ENCODE measurements at places on chromosomes 5 and 9.

DNA sequence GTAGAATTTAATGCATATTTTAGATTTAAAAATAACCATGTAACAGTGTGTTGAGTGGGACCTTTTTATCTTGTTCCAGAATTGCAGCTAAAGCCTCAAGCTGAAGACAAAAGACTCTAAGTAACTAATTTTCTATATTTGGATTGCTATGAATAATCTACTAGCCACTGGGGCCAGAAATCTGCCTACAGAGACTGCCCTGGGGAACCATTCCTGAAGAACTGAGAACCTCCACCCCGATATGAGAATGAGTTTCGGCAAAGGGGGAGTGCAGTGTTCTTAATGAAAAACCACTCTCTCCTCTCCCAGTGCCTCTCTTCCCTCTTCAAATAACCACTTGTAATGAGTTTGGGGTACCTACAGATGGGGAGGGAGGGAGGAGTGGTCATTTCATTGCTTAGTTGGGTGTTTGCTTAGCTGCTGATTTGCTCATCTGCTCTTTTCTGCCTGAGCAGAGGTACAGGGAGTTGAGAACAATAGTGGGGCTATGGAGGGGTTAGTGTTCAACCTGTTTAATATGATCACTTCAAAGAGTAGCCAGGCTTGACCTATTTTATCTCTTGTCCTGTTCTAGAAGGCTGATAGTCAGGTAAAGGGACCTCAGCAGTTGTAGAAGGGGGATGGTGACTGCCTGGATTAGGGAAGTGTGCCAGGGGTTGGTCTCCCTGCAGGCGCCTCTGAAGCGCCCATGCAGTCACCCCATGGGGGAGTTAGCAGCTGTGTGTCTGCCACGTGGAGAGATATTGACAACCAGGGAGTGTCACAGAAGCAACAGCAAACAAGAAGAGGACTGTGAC, 47.7 kb downstream of the ATG10 start:
- no peak for DNase-seq

GRCh38 chr9:4857163-4857810, 64.5 kb downstream of the RCL1 start:
- no peak for DNase-seq

DNA sequence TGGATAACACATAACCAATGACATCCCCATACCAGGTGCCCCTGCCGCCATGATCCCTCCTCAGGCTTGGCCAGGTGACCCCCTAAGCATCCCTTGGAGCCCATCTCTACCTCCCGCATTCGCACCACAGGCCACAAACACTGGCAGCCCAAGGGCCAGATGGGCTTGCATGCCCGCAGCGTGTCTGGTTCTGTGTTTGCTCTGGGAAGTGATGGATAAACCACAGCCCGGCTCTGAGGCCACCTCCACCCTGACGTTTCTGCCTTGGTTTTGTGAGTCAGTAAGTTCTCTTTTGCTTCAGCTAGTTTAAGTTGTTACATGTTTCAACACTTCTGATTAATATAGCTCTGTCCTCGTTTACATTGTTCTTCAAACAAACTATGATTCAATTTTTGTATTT, 172.4 kb upstream of the PHYKPL start:
- DNase-seq, result no peak

DNA sequence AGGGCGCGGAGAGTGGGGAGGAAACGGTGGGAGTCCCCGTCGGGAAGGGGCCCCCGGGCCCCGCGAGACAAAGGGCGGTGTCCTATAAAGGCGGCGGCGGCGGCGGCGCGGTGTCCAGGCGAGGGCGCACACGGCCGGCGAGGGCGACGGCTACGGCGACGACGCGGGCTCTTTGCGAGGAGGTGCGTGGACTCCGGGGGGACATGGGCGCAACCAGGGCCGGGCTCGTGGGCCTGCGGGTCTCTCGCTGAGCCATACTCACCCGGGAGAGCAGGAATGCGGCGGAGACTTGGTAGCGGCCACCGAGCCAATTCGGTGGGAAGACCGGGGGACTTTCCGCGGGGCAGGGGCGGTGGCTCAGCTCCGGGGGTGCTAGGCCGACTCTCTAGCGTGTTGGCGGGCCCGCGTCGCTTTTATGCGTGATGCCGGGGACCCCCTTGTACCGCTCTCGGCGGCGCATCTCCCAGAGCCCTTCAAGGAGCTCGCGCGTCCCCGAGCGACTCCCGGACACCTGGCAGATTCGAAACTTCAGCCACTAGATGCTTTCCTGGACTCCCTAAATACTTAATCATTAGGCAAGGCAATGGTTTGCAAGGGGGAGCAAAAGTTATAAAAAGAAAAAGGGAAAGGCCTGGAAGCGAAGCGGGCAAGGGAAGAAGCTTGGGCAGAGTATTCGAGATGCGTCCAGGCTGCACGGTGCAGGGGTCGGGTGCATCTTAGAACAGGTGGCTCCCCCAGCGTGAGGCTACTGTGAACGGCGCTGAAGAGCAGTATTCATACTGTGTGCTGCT, 5.9 kb upstream of the TAL2 start:
- no peak for DNase-seq

DNA sequence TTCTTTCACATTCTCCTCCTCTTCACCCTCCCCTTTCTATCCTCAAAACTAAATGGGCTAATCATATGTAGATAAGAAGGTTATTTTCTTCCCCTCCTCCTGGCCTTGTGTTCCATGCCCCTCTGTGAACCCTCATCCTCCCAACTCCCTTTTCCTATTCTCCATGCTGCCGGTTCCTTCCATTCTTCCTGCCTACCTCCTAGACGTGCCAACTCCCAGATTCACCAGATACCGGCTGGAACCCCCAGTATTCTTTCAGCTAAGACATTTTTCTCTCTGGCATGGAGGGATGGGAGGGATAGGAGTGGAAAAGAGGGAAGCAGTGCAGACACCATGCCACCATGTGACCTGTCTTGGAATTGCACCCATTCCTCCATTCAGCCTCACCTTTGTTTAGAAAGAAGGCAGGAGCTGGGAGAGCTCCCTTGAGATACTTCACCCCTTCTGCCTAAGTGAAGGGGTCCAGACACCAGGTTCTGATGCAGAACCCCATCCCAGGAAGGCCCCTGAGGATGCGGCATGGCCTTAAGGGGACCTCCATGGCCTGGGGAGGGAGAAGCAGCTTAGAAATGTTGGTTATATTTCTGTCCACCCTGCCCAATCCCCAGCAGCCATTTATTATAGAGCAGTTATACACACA, 4.8 kb downstream of the DNAJB5 start:
- DNase-seq, result no peak

GRCh38 chr5:102850503-102850902, 95.4 kb downstream of the PAM start:
- DNase-seq, result no peak

DNA sequence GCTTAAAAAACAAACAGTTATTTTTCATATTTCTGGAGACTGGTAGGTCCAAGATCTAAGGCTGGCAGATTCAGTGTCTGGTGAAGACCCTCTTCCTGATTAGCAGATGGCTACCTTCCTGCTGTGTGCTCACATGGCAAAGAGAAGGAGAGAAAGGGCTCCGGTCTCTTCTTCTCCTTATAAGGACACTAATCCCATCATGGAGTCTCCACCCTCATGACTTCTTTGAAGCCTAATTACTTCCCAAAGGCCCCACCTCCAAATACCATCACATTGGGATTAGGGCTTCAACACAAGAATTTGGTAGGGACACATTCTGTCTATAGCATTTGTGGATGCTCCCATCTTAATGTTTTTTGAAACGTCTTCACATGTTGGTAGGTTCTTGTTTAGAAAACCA, 391.1 kb downstream of the TMEM161B start:
- DNase-seq, result no peak

DNA sequence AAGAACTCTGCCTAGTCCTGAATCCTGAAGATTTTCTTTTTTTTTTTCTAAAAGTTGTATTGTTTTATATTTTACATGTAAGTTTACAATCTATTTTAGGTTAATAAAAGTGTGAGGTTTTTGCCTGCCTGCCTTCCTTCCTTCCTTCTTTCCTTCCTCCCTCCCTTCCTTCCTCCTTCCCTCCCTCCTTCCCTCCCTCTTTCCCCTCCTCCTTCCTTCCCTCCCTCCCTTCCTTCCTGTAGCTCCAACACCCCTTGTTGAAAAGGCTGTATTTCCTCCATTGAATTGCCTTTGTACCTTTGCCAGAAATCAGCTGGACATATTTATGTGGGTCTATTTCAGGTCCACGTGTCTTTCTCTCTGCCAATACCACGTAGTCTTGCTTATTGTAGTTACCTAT, 46.6 kb downstream of the CACNA1B start:
- DNase-seq, result no peak

DNA sequence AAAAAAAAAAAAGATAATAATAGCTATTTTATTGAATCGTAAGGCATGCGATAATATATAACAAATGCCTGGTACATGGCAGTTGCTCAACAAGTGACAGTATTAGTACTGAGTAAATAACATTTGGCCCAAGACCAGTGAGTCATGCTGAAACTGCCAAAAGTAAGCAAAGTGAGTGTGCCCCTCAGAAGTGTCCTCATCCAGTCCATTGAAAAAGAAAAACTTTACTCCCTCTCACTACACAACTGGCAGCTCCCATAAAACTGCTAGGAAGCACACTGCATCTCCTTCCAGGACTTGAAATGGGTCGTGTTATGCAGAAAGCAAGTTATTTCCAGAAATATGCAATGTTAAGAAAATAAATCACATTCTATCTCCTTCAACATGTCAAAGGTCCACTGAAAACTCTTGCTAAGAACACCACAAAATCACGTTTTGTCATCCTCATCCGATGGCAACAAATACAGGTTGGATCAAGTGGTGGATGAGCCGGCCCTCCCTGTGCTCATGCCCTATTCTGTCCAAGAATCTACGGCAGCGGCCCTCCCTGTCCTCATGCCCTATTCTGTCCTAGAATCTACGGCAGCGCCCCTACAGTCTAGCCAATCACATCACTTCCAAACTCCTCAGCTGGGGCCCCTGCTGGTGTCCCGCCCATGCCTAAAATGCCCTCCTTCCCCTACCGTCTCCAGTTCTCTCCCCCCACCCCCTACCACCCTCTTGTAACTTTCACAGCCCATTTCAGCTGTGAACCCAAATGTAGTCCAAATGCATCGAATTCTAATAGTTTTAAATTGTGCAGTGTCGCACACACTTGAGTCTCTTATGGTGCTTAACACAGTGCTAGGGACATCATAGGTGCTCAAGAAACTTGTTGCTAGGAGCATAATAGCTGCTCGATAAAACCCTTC, 12.5 kb downstream of the PTCH1 start:
- DNase-seq, result no peak

DNA sequence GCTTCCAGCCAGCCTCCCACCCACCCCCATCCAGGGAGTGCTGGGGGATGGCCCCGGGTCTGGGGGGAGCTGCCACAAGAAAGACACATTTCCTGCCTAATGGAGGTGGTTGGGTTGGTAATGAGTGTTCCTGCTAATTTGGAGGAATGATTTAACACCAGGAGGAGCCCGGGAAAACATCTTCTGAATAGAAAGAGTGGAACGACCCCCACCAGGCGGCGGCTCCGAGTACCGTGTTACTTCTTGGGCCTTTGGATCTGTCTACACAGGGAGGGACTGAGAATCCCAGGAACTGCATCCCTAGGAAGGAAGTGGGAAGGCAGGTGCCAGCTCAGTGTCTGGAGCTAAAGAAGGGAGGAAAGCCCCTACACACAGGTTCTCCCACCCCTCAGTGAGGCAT, 64.6 kb downstream of the TSPAN17 start:
- no peak for DNase-seq

- DNase-seq, result no peak
Measured at GRCh38 chr5:8600843-8601242, 731.9 kb downstream of the MTRR start.

GRCh38 chr5:128826275-128826674, 139.0 kb upstream of the SLC27A6 start:
- DNase-seq, result no peak

DNA sequence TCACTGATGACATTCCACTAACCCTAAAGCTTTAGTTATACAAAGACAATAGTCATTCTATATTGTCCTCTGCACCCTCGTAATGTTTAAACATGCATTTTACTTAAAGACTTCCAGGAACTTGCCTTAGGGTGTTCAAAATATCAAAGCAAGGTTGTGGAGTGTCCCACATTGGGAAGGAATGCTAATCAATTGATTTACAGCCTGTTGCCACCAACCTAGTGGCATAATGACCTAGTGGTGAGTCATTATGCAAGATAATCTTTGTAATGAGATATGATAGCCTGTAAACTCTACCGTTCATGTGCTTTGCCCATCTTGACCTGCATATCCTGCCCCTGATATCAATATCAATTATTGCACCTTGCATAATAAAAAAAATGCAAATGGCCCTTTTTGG, 542.9 kb downstream of the CDH9 start:
- no peak for DNase-seq

- DNase-seq, result peak; percentile 37
Measured at GRCh38 chr5:91419571-91420537, 36.7 kb upstream of the ARRDC3 start.

DNA sequence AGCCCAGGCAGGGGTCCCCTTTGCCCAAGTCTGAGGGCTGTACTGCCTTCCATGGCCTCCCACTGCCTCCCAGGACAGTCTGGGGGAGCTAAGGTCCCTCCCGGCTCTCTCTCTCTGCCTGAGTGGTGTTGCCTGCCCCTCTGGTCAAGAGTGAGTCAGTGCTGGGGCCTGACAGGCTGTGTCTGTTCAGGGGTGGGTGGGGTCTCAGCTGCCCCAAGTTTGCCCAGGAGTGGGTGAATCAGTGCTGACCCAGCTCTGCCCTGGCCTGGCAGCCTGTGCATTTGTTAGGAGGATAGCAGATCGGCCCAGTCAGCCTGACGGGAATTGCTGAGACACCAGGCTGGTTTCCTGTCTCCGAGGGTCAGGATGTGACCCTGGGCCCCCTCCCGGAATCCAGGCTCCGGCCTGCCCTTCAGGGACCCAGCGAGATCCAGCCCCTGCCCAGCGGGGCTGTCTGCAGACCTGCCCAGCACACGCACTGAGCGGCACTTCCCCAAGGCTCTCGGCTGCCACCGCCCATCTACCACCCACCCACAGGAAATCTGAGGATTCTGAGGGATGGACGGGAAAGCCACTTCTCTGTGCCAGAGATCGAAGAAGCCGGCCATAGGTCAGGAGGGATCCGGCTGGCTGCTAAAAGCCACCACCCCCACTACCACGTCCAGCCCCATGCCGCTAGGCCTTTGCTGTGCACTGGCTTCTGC, 15.9 kb downstream of the ENG start:
- no peak for DNase-seq

DNA sequence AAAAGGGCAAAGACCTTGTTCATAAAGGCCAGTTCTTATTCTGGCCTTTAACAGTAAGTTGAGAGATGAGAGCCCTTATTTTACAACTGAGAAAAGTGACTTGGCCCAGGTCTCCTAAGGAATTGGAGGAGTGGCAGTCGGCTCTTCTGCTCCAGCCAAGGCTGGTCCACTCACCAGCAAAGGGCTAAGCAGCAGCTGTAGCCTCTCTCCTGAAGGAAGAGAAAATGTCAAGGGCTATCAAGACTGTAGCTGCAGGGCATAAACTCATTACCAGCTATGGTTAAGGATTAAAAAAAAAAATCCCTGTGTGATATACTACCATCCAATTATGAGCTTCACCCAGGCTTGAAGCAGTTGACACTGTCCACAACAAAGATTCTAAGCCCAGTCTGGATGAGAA, 138.6 kb upstream of the RAD23B start:
- no peak for DNase-seq

- DNase-seq, result no peak
Measured at GRCh38 chr5:142435410-142436115, 110.7 kb upstream of the SPRY4 start.

GRCh38 chr9:84860249-84861115, 191.0 kb downstream of the NTRK2 start:
- no peak for DNase-seq

Measured in stimulated activated CD4-positive, alpha-beta T cell treated with anti-CD3 and anti-CD28 coated beads, TNF-alpha, amount 100 ng/mL, for 1 hour (primary cell).